ENCODE measurements at places on chromosomes 4 and X.

DNA sequence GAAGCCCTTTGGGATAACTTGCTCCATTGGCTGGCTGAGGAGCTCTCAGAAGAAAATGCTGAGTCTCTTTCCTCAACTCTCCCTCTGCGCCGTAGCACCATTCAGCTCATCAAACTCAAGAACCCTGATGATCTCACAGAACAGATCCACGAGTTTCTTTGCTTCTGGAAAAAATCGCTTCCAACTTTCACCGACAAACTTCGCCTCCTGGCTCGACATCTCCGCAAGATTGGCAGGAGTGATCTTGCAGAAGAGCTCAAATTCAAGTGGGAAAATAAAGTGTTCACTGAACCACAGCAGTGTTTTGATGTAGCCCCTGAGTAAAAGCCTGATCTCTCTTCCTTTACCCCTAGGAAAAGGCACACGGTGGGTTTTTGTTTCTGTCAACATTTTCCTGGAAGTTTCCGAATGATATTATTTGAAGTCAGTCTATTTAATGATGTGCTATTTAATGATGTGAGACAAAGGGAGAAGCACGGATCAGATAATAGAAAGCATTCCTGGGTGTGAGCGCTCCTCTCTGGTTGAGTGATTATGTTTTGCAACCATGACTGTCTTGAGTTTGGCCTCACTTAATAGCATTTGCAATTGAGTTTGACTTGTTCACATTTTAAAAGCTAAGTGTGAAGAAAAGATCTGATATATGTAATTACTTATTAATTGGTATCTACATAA, 62.2 kb downstream of the DTHD1 start:
- ATAC-seq = no peak

- ATAC-seq = no peak
These were observed 93.8 kb downstream of the MANBA start for GRCh38 chr4:102667001-102667400.

- ATAC-seq = no peak
These were observed 49.6 kb upstream of the BCOR start for GRCh38 chrX:40147126-40147952.

GRCh38 chrX:145563159-145563558, 254.5 kb upstream of the SLITRK2 start:
- no peak for ATAC-seq

GRCh38 chr4:143667461-143667860, 33.0 kb downstream of the FREM3 start:
- ATAC-seq = no peak

DNA sequence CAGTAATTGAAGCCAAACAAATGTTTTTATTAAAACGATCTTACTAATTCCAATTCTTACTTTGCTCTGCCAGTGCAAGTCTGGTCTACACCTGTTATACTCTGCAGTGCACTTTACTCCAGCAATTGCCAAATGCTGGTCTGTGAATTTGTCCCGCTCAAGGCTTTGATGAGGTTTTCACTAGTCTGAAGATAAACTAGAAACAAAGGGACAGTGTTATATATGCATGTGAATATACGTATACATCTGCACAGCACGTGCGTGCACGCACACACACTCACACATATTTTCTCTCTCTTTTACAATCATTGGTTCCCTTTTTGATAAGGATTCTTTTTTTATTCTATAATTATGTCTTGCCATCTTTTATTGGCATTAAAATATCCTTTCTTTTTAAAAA, 88.5 kb upstream of the LCORL start:
- no peak for ATAC-seq
